ENCODE measurements at places on chromosomes 16 and 17.
A peak's percentile ranks its signal among the peaks of the same experiment; 100 is the strongest.

- DNase-seq = no peak
These were observed 34.4 kb downstream of the PMFBP1 start for GRCh38 chr16:72137380-72138063.

GRCh38 chr17:48187872-48188608, 80.5 kb downstream of the SNX11 start:
- DNase-seq = no peak

DNA sequence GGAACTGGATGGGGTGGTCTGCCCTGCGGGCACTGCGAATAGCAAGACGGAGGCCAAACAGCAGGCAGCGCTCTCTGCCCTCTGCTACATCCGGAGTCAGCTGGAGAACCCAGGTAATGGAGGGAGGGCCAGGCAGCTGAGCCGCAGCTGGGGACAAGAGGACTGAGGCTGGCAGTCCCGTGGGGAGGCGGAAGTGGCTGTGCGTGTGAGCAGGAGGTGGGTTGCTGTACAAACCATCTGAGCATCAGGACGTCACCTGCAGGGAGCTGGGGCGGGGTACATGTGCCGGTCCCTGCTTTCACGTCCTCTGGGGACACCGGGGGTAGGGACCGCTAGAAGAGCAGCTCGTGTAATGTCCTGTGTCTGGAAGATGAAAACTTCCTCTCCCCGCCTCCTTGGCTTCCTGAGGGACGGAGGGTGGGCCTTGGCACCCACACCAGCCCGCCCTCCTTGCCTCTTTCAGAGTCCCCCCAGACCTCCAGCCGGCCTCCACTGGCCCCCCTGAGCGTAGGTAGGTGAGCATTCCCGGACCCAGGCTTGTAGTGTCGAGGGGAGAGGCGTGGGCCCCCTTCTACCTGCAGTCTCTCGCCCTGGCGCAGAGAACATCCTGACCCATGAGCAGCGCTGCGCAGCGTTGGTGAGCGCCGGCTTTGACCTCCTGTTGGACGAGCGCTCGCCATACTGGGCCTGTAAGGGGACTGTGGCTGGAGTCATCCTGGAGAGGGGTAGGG, 3.7 kb downstream of the ADAD2 start:
- DNase-seq = peak; percentile 25

GRCh38 chr16:84532855-84533486, 28.5 kb upstream of the MEAK7 start:
- no peak for DNase-seq

- no peak for DNase-seq
These were observed 53.9 kb downstream of the CDC27 start for GRCh38 chr17:47135235-47135634.

DNA sequence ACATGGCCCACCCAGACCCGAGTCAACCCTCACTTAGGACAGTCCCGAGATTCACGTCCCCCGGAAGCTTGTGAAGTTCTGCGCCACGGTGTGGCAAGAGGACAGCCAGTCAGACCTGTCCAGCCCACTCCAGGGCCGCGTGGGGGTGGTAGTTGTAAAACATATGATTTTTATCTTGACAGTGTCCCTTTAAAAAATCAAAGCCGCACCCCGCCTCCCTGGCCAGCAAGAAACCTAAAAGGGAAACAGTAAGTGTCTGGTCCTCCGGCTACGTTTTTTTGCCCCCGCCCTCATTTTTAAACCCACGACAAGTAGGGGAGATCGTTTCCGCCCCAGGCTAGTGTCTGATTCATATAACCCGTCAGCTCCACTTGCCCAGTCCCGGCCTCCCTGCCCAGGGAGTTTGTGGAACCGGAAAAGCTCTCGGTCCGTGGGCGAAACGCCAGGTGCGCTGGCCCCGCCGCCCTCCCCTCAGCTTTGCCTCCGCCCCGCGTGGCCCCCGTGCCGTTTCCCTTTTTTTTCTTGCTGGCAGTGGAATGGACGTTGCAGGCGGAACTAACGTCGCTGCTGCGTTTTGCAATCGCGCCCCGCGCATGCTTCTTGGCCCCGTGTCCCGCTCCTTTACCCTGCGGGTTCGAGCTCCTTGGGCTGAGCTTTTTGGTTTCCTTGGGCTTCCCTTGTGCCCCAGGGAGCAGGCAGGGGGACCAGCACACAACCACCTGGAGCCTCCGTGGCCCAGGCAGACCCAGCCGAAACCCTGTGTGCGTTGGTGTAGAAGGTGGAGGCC, 13.3 kb upstream of the NUDT16L1 start:
- no peak for DNase-seq

DNA sequence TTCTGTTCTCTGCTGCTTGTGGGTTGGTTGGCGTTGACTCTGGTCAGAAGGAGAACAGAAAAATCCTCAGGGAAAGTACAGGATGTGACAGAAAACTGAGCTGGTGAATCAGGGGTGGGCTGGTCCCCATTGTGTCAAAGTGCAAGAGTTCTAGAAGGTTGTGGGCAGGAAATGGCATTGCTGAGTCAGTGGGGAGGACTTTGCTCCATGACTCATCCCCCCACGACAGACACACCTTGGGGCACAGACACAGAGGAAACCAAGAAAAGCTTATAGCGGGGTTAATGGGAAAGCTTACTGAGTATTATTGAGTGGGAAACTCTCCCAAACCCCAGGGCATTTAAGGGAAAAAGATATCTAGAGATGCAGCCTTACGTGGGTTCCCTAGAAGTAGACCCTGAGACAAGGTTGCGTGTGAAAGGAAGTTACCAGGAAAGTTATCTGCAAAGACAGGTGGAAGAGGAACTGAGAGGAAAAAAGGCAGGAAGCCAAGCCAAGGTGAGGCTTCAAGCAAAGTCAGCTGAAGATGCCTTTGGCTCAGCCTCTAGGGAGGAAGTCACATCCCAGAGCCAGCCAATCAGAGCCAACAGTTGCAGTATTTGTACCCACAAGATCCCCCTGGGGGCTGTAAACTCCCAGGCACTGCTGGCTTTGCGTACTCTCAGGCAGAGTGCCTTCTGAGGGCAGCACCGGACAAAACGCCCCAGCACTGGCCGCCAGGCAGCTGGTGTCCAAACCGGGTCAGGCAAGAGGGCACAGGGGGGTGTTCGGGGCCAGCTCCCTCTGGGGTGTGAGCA, 86.4 kb downstream of the FOXL1 start:
- peak; percentile 30 for DNase-seq

GRCh38 chr17:80486692-80487091, 10.3 kb upstream of the NPTX1 start:
- DNase-seq = no peak

GRCh38 chr16:77276661-77277060, 77.5 kb downstream of the SYCE1L start:
- no peak for DNase-seq

- DNase-seq = peak; percentile 43
These were observed at the start of gene NETO2 for GRCh38 chr16:47143677-47144558. TSS of gene NETO2 (minus strand) at chr16:47143945. CDS start at chr16:47143612, 333 bp downstream.

DNA sequence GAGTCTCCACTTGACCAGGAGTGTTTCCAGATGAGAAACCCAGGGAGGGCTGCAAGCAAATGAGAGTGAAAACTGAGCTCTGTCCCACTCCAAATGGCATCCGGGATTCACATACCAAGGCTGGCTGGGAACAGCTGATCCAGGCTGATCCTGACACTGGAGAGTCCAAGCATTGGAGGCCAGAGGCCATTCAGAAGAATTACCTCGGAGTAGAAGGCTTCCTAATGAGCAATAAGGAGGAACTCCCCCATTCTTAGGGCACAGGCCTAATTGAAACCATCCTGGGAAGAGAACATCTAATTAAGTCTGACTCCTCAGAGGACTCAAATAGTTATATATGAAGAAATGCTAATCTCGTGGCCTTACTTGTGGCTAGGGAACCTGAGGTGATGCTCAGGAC, 142.8 kb downstream of the PRKCA start:
- no peak for DNase-seq

GRCh38 chr16:8863594-8864424, 5.0 kb downstream of the CARHSP1 start:
- DNase-seq = no peak

DNA sequence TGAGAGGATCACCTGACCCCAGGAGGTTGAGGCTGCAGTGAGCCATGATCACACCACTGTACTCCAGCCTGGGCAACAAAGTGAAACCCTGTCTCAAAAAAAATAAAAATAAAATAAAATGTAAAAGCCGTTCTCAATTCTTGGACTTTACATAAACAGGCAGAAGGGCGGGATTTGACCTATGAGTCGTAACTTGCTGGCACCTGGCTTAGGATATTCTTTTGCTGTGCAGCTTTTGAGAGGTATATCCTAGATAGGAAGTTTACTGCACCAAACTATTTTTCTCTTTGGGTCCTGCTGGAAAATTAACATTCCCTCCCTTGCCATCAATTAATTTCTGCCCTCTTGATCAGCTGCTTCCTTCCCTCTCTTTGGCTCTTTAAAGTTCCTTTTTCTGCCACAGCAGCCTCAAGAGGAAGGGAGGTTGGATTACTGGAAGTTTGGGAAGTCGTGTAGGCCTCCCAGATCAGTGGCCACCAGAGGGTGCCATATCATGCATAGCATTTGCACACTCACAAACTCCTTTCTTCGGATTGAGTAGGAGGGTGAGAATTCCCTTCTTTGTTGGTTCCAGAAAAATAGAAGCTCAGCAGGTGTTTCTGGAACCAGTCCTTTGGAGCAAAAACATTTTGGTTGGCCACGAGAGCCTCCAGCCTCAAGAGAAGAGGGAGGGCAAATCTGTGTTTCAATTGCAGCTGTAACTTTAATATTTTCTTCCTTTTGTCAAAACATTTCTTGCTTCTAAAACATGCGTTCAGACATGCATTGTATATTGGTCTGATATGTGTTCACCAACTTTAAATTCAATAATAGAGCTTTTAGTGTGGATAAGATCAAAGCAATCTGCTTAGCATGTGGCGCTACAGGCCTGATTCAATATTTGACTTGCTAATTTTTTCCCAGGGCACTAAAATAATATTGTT, 147.3 kb downstream of the CCDC182 start:
- no peak for DNase-seq

GRCh38 chr17:69246726-69247375, 18.2 kb upstream of the ABCA10 start:
- DNase-seq = no peak

DNA sequence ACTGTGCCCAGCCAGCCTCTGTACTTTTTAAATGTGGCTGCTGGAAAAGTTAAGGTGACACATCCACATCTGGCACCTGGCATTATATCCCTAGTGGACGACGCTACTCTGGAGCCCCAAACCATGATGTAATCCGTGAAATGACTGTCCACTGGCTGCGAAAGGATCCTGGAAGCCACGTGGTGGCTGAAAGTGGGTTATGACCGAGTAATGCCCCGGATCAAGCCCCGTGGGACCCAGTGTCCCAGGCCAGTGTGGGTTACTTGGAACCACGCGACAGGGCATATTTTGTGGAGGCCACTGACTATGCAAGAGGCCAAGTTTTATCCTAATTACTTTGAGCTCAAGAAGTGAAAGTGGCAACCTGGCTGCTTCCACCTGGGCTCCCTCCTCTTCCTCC, 79.6 kb downstream of the PGS1 start:
- no peak for DNase-seq

- DNase-seq = no peak
These were observed 1.6 kb downstream of the PPY start for GRCh38 chr17:43940630-43941029.

DNA sequence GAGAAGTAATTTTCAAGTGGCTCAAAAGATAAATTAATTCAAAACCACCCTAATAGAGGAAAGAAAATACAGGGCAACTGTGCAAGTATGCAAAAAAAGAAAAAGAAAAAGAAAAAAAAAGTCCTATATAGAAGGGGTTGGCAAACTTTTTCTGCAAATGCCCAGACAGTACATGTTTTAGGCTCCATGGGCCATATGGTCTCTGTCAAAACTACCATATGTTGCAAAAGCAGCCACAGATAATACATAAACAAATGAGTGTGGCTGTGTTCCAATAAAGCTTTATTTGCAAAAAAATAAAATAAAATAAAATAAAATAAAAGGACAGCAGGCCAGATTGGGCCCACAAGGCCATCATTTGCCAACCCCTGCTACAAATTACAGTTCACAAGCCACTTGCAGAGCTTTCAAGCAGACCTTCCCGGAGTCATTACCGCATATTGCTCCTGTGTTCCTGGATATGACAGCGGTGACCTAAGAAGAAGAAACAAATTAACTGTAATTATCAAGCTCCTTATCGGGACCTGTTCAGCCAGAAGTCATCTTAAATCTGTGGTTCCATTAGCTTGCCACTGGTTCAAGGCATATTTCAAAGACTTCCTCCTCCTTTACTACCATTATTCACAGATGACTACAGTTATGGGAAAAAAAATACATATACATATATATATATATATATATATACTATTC, 15.9 kb downstream of the ZC3H7A start:
- no peak for DNase-seq

DNA sequence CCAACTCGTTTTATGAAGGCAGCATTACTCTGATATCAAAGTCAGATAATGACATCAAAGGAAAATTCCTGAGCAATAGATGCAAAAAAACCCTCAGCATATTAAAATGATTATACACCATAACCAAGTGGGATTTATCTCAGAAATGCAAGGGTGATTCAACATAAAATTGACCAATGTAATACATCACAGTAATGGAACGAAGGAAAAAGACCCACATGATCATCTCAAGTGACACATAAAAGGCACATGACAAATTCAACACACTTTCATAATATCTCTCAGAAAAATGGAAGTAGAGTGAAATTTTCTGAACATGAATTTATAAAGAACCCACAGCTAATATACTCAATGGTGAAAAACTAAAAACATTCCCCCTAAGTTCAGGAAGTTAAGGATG, 118.8 kb downstream of the ITFG1 start:
- no peak for DNase-seq

GRCh38 chr16:23293016-23293415, 9.1 kb upstream of the SCNN1B start:
- DNase-seq = no peak

DNA sequence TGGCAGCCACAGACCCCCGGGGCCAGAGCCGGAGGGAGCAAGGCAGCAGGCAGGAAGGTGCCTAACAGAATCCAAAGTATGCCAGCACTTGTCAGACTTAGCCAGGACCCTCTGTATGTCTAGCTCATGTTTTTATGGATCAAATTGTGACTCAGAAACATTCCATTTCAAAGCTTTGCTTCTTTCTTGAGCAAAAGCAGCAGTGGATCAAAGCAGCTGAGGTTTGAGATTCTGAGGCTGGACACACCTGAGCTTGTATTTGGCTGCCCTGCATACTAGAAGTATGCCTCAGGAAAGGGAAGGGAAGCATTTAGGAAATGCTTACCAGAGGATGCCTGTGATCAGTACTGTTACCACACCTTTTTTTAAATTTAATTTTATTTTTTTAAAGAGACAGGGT, 5.7 kb upstream of the MYO1C start:
- no peak for DNase-seq

GRCh38 chr17:40097931-40098845, 2.2 kb downstream of the NR1D1 start:
- DNase-seq = no peak

DNA sequence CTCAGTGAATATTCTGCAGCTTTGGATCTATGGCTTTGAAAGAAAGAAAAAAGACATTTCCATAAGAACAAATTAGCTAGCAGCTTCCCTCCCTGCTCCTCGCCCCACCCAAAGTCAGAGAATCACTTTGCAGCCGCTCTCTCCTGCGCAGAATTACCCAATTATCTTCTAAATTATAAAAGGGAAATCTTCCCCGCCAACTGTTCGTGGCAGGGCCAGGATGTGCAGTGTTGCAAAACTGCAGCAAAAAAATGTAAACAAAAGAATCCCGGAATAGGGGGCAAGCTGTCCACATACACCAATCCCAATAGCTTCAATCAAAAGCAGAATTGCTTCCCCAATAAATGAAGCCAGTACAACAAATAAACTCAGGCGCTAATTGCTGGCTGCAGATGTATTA, 510.6 kb downstream of the RBFOX1 start:
- no peak for DNase-seq

All from stimulated activated CD4-positive, alpha-beta T cell treated with anti-CD3 and anti-CD28 coated beads, Interleukin-4, amount 100 ng/mL, for 48 hours (primary cell).